ENCODE measurements at places on chromosomes 11 and 22.
A peak's percentile ranks its signal among the peaks of the same experiment; 100 is the strongest.

DNA sequence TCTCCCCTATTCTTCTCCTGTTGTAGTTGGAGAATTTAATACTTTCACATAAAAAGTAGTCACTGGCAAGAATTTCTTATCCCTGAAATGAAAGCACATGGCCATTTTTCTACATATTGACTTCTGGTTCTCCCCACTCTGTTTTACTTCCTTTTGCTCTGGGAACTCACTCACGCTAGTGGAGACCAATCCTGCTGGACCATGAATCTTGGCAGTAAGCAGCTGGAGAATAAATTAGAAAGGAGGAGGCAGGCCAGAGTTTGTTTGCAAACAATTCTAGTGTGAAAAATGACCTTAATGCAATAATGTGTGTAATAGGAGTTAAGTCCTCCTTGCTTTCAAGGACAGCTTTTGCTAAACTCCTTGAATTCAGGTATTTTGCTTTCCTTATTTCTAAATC, 412.3 kb upstream of the CHORDC1 start:
- DNase-seq = no peak

GRCh38 chr11:10441091-10441490, 14.0 kb upstream of the AMPD3 start:
- DNase-seq = peak; percentile 68

- no peak for DNase-seq
These were observed 386.0 kb downstream of the GUCY1A2 start for GRCh38 chr11:106632283-106632682.

- DNase-seq = no peak
These were observed 21.1 kb downstream of the EIF3L start for GRCh38 chr22:37870273-37870672.

DNA sequence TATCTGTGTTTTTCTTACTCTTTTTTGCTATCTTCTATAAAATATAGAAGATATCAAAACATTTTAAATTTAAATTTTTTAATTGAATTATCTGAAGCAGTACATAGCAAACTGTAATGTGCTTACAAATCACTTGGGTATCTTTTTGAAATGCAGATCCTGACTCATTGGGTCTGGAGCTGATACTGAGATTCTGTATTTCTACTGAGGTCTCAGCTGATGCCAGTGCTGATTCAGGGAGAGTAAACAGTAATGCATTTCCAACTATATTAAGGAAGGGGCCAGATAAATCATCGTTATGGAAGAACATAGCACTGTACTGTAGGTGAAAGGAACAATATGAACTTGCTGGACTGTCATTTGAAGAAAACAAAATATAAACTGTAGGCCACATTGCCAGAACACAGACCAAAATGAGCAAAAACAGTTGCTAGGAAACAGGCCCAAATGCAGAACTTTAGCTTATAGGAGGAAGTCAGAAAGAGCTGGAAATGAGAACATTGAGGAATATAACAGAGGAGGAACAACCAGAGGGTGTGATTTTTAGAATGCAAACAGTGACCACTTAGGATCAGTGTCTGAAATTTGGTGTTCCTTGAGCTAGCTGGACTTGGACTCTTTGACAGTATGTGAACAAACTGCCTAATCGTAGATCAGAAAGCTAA, 3.3 kb downstream of the ARL14EP start:
- no peak for DNase-seq

- DNase-seq = no peak
These were observed 23.3 kb upstream of the FAM181B start for GRCh38 chr11:82756765-82757639.

DNA sequence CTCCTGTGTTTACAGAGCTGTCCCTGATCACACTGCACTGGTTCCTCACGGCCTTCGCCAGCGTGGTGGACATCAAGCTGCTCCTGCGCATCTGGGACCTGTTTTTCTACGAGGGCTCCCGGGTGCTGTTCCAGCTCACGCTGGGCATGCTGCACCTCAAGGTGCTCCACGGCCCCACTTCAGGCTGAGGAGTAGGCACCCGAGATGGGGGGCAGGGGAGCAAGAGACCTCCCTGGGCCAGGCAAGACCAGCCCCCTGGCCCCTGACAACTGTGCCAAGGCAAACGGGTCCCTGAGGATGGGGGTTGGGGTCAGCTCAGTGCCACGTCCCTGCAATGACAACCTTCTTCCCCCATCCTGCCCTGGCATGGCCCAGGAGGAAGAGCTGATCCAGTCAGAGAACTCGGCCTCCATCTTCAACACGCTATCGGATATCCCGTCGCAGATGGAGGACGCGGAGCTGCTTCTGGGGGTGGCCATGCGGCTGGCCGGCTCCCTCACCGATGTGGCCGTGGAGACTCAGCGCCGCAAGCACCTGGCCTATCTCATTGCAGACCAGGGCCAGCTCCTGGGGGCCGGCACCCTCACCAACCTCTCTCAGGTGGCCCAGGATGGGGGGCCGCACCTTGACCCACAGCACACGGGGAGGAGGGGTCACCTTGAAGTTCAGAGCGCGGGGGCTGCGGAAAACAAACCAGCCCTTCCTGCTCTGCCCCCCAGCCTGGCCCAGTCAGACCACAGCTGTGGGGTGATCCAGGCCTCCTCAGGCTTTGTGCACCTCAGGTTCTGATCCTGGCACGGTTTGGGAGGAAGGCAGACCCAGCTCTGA, 35.9 kb downstream of the SGSM3 start:
- no peak for DNase-seq

- DNase-seq = no peak
These were observed 57.9 kb downstream of the NF2 start for GRCh38 chr22:29661336-29661735.

- DNase-seq = no peak
These were observed 62.2 kb upstream of the ADA2 start for GRCh38 chr22:17281440-17281841.

DNA sequence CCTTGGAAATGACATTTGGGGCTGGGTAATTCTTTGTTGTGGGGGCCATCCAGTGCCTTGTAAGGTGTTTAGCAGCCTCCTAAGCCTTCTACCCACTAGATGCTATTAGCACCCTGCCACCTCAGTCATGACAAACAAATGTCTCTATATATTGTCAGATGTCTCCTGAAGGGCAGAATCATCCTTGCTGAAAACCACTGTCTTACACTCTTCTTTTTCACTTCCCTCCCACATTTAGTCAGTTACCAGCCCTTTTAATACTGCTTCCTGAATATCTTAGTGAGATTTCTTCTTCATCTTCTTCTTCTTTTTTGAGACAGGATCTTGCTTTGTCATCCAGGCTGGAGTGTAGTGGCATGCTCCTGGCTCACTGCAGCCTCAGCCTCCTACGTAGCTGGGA, 33.1 kb downstream of the TNRC6B start:
- DNase-seq = no peak

DNA sequence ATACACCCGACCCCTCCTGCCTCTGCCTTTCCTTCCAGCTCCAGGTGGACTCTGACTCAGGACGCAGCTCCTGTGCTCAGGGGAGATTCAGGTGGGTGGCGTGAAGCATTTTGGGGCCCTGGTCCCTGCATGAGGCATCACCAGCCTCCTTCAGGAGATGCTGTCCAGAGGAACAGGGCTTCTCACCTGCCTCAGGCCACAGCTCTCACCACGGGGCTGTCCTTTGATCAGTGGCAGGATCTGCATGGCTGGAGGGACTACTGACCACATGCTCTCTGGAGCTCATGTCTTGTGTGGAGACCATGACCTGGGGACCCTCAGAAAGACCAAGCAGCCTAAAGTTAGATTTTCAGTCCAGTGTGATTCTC, 58.8 kb downstream of the GGTLC2 start:
- no peak for DNase-seq

DNA sequence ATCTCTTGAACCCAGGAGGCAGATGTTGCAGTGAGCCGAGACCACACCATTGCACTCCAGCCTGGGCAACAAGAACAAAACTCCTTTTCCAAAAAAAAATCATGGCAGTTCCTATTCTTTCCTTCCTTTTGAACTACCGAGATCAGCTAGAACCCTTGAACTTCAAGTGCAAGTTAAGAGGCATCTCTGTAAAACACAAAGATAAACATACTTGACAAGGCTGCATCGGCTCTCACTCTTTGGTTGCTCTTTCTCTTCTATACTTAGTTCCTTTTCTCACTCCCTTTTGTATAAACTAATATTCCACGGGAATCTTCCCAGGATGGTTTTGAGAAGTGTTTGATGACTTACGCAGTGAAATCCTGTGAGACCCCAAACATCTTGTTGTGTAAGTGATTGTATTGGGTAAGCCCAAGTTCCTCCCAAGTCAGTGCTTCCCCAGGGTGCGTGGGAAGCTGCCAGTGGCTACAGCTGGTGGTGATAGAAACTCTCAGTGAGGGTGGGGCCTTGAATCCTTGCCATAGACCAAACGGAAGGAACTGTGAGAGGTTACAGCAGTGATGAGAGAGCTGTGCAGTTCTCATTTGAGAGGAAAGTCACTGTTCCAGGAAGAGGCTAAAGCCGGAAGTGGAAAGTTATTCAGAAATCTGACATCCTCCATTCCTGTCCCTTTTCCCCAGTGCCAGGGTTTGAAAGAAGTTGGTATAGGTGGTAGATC, 24.1 kb upstream of the CDC42EP2 start:
- DNase-seq = peak; percentile 98

GRCh38 chr22:25081409-25081824, 118.2 kb upstream of the CRYBB3 start:
- no peak for DNase-seq

GRCh38 chr11:13486926-13487660, 8.7 kb downstream of the PTH start:
- peak; percentile 13 for DNase-seq

DNA sequence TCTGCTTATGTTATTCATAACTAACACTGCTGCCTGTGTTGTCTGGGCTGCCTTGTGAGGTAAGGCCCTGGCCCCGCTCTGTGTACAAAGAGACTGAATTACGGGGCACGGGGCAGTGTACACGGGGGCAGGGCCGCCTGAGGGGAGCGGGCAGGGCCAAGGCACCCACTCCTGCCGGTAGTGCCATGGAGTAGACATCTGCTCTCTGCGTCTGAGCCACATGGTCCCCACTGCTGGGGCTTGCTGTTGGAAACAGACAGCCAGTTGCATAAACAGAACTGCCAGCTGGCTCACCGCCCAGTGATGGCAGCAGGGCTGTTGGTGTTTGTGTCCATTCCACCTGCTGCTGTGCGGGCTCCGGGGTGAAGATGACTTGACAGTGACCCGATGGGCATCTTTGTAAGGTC, 19.8 kb downstream of the FAM118A start:
- DNase-seq = no peak

DNA sequence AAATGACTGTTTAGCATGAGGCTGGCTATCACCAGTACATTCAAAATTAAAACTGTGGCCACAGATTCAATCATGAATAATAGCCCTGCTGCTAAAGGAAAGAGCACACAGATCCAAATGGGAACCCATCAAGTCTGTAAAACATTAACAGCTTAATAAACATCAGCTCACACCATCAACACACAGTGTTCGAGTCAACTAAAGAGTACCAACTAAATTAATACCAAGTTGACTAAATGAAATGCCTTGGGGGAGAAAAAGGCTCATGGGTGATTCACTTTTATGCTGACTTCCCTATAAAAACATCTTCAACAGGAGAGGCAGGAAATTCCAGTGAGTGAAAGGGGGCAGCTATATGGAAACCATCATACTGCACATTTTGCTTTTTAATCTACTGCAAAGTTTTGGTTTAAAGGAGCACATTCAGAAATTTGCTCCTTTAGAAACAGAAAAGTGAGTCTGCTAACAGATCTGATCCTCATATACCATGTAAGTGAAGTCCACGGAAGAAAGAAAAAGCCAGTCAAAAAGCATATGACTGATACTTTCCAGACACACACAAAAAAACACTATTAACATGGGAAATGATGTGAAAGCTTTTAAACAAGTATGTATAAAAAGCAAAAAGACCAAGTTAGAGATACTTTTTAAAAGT, 16.3 kb downstream of the LGR4 start:
- peak; percentile 82 for DNase-seq

GRCh38 chr11:25247336-25247735, 750.5 kb downstream of the LUZP2 start:
- no peak for DNase-seq

DNA sequence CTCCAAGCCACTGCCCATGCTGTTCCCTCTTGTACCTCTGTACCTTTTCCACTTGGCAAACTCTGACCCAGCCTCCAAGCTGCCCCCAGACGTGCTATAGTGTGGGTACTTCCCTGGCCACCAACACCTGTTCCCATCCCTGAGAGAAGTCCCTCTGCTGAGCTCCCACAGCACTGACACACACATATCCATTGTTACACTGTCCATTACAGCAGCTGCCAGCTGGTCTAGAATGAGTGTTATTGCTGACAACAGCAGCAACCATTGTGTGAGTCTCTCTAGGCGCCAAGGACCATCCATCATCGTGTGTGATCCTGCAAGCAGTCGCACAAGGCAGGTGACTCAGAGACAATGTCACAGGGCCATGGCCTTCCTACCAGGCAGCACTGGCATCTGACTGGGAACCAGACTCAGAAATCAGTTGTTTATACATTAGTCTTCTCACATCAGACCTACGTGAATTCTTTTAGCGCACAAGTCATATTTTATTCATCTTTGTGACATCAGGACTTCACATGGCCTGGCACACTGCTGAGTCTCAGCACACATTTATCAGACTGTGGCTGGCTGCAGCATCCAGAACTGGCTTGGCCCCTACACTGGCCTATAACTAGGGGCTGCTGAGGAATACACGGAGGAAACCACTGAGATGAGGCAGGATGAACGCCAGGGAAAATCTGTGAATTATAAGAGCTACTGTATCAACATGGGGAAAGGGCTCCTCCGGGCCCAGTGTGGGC, 56.4 kb downstream of the SGSM3 start:
- DNase-seq = no peak

GRCh38 chr11:1218256-1218787, 4.5 kb upstream of the MUC5B start:
- DNase-seq = no peak

DNA sequence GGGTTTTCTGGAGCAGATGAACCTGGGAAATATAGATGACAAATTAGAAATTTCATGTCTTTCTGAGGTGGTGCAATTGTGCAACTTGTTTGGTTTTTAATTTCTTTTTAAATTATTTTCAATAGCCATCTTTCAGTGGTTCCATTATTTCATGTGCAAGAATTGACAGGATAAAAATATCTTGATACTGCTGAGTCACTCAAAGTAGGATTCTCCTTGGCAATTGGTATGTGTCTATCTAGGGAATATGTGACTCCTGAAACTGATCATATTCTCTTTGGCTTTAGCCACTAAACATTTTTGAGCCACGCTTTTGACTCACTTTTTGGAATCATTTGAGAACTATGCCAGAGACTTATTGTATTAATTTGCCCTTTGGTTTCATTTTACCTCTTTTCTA, 331.5 kb downstream of the KCNA4 start:
- DNase-seq = no peak

Data from fibroblast of skin of scalp (primary cell).